AG20443 (cell line): ENCODE measurements at places on chromosomes 6 and 20.

GRCh38 chr6:34806738-34807453 lies 15.0 kb downstream of the BLTP3A start:
- peak; percentile 35 for DNase-seq

- DNase-seq = no peak
Measured at GRCh38 chr20:34337982-34338726, 24.9 kb upstream of the ITCH start.

GRCh38 chr6:51827580-51827979 lies 259.8 kb downstream of the PKHD1 start:
- no peak for DNase-seq

DNA sequence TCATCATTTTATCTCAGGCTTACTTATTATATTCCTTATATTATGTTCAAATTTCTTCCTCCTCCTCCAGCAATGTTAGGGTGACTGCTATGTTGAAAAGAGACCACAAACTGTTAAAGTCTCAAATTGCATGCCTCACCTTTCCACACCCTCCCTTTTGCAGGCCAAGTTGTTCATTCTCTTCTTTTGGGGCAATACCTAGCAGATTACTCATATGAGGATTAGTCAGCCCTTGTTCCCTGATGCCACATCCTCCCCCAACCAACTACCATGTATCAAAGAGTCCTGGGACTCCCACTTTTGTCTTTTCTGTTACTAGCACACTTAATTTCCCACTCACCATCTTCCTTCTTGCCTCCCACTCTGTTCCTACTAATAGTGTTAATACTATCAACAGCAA lies 434.7 kb downstream of the BCKDHB start:
- peak; percentile 79 for DNase-seq

DNA sequence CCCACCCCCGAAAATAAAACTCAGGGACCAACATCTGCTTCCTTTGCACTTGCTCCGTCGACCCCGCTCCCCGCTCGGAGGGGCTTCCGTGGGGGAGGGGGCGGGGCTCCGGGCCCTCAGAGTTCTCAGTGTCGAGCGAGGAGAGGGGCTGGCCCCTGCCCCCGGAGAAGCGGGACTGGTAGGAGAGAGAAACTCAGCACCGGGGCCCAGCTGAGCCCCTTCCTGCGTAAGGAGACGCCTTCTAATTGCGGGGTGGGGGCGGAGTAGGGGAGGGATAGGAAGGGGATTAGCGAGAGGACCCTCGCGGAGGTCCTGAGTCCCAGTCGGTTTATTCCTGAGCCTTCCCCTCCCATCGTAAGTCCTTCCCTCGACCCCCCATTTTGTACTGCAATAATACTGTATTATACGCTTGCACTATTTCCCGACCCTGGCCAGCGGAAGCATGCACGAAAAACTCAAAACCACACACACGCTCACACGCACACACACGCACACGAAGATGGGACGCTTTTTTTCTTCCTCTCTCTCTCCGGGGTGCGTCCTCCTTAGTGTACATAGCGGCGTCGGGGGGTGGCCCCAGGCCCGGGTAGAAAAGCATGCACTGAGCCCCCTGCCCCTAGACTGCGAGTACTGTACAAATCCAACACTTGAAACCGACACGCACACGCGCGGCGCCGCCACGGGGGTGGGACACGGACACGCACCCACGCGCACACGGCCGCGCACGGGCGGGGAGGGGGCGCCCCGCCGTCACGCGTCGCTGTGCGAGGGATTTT lies 22.1 kb upstream of the SLC22A7 start:
- DNase-seq = no peak

- peak; percentile 21 for DNase-seq
Measured at GRCh38 chr6:125546841-125547251, 202.6 kb upstream of the HEY2 start.

DNA sequence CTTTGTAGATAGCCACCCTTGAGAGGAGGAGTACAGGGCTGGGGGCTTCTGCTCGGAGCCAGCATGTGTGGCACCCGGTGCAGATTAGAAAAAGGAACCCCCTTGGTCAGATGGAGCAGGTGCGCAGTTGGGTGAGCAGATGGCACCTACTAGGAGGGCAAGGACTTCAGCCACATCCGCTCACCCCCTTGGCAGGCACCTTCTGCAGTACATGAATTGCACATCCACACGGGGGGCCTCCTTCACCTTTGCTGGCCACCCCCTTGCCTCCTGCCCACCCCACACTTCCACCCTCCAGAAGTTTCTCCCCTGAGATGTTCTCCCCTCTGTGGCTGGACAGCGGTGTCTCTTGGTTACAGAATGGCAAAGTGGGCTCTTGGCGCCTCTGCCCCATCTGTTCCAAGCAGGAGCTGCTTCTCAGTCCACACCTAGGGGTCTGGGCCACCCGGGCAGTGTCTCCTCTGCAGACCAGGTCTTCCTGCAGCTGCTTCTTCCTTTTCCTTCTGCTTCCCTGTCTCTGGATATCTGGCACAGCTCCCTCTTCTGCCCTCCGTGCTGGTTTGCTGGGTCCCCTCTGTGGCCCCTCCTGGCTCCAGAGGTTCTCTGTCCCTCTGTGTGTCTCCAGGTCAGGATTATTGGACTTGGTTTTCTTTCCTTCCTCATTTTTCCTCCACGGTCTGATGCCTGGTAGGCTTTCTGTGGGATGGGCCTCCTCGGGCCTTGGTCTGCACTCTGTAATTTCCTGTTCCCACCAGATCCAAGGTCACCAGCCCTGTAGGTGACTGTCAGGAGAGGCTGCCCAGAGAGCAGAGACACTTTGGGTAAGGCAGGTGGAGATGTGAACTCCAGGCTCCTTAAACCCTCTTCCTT lies 4.1 kb downstream of the MDFI start:
- DNase-seq = no peak

DNA sequence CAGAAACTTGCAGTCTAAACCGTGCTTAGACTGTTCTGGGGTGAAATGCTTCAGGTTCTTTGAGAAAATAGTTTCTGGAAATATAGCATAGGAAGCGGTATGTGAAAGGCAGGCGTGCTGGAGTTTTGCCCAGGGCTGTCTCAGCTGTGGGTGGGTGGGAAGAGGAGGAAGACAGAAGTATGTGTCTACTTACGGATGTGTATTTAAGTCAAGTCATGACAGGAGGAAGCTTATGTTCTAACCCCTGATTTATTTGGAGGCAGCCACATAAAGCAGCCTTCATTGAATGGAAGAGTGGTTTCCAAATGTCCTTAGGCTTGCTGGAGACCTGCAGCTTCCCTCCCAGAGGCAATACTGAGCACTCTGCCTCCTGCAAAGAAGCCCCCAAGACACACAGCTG lies 345.8 kb upstream of the PRND start:
- no peak for DNase-seq

- no peak for DNase-seq
Measured at GRCh38 chr6:70151616-70152015, 151.3 kb downstream of the COL9A1 start.

DNA sequence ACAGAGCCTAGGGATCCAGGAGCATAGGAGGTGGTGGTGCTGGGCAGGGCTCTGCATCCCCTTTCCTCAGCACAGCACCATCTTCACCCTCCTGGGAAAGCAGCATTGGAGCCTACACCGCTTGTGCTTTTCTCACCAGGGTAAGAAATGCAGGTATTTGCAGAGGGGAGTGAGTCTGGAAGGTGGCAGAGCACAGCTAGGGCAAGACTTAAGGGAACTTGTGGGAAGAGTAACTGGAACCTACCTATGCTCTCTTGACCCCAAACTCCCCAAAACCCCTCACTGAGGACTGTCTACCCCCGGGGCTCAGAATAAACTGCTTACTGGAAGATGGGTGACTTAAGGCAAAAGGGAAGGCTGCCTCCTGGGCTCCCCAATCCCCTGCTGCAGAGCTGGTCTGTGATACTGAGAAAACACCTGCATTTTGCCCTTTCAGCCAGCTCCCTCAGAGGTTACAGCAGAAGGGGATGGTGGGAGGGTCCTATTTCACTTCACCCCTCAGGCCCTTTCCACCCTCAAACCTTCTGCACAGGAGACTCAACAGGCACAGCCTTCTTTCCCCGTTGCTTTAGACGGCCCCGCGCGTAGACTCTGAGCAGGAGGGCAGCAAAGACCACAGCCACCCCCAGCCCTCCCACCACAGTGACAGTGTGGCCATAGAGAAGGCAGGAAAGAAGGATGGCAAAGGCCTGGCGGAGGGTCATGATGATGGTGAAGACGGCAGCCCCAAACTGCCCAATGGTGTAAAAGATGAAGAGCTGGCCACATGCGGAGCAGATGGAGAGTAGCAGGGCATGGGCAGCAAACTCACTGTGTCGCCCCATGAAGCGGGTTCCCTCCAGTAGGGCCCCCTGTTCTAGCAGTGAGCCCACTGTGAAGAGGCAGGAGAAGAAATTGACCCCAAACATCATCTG lies 2.9 kb downstream of the SLC35B2 start:
- DNase-seq = no peak

DNA sequence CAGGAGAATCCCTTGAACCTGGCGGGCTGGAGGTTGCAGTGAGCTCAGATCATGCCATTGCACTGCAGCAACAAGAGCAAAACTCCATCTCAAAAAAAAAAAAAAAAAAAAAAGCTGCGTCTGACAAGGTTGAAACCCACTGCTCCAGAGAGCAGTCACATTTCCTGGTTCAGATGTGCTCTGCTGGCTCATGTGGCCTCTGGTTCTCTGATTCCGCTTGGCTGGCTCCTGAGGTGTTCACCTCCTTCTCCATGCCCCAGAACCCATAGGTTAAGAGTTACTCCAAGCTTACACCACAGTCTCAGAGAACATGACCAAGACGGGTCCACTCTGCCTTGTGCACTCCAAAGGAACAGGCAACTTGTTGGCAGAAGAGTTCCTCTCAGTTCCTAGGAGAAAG lies 8.8 kb upstream of the CNR1 start:
- DNase-seq = no peak

- no peak for DNase-seq
Measured at GRCh38 chr20:41268402-41268801, 49.1 kb downstream of the ZHX3 start.

- DNase-seq = no peak
Measured at GRCh38 chr20:44930517-44931168, 20.8 kb downstream of the PABPC1L start.

DNA sequence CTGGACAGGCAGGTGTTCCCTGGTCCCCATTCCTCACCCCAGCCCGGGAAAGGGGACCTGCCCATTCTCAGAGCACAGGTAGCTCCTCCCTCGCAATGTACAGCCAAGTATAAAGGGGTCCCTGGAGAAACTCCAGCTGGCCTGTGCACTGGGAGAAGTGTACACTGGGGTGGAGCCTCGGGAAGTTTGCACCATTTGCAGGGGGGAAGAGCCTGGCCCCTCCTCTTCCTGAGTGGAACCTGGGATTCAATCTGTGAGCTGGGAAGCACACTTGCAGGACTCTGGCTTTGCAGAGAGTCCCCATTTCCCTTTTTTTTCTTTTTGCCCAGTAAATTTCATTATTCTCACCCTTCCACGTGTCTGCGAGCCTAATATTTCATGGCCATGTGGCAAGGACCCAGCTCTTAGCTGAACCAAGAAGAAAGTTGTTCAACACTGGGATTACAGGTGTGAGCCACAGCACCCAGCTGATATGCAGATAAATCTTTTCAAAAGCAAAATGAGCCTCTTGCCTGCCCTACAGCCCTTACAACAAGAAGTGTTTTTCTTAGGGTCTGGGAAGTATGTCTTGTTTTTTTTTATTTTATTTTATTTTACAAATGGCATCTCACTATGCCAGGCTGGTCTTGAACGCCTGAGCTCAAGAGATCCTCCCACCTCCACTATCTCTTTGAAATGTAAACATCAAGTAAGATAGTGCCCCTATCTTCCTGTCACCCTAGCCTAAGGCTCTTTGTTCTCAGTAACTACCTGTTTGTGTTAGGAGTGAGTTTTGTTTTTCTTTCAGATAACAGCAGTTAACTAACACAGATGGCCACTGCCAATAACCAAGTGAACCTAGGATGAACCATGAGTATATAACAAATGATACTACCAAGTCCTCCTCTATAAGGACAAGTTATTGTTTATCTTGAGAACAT lies 9.3 kb upstream of the RNGTT start:
- DNase-seq = no peak

GRCh38 chr6:169527306-169527705 lies 174.5 kb downstream of the WDR27 start:
- peak; percentile 29 for DNase-seq

DNA sequence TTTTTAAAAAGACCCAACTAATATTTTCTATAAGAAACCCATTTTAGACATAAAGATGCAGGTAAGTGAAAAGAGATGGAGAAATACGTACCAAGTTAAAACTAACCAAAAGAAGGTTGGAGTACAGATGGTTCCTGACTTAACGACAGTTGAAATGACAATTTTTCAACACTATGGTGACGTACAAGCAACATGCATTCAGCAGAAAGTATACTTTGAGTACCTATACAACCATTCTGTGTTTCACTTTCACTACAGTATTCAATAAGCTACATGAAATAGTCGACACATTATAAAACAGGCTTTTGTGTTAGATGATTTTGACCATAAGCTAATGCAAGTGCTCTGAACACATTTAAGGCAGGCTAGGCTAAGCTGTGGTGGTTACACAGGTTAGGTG lies 228.9 kb downstream of the RNGTT start:
- DNase-seq = no peak
